Stimulated activated CD4-positive, alpha-beta T cell treated with anti-CD3 and anti-CD28 coated beads, Interleukin-1b, Interleukin-23, amount 100 ng/mL, for 1 hour (primary cell): ENCODE measurements at places on chromosomes 5 and 9.

DNA sequence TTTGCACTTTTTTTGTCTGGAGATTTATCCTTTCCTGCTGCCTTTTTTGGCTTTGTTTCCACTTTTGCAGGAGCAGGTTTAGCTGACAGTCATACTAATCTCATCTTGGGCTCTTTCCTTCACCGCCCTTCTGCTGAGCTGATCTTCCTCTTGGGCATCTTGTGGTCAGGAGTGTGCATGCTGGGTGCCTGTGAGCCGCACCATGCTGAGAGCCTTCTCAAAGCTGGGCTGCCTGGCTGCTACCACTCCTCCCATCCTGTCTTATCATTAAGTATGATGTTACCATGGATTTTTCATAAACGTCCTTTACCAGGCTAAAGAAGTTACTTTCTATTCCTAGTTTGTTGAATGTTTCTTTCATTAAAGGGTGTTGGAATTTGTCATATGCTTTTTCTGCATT lies 49.5 kb upstream of the MCCC2 start:
- no peak for DNase-seq

DNA sequence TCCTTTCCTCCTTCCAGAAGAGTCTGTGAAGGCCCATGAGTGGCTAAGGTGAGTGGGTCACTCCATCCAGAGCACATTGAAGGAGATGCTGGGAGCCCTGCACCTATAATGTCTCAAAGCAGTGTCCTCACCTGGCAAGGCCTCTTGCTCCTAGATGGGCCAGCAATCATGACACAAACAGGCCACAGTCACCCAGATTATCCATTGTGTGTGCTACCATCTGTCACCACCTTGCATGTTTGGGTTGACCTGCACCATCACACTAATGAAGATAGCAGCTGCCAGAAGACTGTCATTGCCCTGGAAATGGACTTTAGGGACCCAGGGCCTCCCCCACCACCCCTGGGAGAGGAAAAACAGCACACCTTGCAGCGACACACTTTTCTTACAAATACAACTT lies 69.6 kb downstream of the GABBR2 start:
- no peak for DNase-seq

DNA sequence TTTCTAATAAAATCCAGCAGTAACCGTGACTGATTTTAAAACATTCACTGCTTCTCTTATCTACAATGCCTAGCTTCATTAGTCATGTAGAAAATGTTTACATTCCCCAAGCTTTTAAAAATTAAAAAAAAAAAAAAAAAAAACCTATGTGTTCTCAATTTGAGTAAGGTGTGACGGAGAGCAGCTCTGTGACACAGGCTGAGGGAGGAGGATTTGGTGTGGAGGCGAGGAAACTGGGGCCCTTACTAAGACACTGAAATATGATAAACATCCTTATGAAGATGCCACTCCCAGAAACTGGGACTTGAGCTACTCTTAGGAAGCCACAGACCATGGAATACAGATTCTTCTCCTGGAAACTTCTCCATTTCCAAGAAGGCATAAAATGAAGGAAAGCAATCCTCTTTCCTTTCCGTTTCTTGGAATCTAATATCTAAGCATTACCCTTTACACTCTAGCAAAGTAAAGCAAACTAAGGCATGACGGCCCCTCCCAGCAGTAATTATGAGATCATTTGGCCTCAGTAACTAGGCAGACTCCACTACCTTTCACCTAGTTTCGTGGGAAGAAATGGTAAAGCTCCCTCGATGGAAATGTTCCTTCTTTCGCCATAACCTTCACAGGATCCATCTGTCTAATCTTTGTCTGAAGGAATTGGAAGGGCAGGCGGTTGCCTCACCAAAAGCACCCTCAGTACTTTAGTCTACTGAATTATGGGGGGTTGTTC lies 23.5 kb downstream of the GRAMD2B start:
- DNase-seq: no peak

DNA sequence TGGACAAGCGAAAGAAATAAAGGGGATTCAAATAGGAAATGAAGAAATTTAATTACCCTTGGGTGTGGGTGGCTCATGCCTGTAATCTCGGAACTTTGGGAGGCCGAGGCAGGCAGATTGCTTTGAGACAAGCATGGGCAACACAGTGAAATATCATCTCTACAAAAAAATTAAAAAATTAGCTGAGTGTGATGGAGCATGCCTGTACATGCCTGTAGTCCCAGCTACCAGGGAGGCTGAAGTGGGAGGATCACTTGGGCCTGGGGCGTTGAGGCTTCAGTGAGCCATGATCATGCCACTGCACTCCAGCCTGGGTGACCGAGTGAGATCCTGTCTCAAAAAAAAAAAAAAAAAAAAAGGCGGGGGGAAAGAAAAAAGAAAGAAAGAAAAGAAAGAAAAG lies 4.0 kb upstream of the RCL1 start:
- DNase-seq: no peak

- no peak for DNase-seq
These were observed 41.5 kb upstream of the MAP1B start for GRCh38 chr5:72065751-72066255.
